IMR-90 (cell line): ENCODE measurements at places on chromosomes 7 and 10. TPM values are rescaled to one million over a fixed set of nuclear protein-coding genes. Genes with fewer than 3 reads are reported as not detected.

Gene MCM10
- 11.8 and 14.4 TPM in 2 replicates for total RNA-seq

Gene H2BK1
- not detected in 2 replicates for total RNA-seq

DNA sequence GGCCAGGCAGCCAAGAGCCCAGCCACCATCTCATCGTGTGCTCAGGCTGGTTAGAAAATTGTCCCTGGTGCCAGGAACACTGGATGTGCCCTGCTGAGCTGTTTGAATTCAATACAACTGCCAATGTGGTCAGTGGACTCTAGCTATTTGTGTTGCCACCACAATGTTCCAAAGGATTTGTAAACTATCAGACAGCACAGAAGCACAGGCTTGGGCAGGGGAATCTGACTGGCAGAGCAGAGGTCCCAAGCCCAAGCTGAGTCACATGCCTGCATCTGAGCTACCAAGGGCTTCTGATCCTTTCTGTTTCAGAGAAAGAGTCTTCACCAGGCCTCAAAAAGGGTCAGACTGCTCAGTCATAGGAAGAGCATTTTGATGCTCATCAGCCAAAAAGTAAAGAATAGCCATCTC lies 232.1 kb upstream of the SEMA3C start:
- DNase-seq, result peak; percentile 31

DNA sequence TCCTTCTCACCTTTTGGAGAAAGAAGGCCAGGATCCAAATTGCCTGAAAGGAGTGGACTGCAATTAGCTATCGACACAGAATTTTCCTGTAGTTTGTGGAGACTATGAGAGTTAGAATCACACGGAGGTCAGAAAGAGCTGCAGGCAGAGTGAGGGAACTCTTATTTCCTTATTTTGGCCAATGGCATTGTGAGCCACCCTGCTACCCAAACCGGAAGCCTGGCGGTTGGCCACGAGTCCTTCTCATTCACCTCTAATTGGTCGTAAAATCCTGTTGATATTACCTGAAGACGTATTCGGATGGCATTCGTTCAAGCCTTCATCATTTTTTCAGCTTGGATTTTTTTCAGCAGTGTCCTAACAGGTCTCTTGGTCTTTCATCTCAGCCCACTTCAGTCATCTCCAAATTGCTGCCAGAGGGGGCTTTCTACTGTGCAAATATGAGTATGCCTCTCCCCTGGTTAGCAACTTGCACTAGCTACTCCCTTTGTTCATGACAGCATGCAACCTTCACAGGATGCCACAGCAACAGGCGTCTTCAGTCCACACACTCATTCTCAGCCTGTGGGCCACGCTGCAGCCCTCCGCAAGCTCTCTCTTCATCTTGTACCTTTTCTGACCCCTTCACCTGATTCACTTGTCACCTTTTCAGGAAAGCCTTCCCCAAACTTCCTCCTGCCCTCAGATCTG lies 66.9 kb downstream of the GATA3 start:
- no peak for DNase-seq

Gene POU6F2
- not detected in 2 replicates for total RNA-seq

Gene ANXA8
- 0.83 and 0.90 TPM in 2 replicates for total RNA-seq

Gene INMT
- 1.7 and 2.2 TPM in 2 replicates for total RNA-seq

Gene PON2
- 36.2 and 49.7 TPM in 2 replicates for total RNA-seq

- DNase-seq, result no peak
These were observed 129.5 kb downstream of the KLF6 start for GRCh38 chr10:3655528-3655927.

GRCh38 chr10:70461397-70462348 lies 16.9 kb upstream of the PALD1 start:
- peak; percentile 50 for DNase-seq

Gene MYO1G
- under 0.01 TPM in 2 replicates for total RNA-seq

DNA sequence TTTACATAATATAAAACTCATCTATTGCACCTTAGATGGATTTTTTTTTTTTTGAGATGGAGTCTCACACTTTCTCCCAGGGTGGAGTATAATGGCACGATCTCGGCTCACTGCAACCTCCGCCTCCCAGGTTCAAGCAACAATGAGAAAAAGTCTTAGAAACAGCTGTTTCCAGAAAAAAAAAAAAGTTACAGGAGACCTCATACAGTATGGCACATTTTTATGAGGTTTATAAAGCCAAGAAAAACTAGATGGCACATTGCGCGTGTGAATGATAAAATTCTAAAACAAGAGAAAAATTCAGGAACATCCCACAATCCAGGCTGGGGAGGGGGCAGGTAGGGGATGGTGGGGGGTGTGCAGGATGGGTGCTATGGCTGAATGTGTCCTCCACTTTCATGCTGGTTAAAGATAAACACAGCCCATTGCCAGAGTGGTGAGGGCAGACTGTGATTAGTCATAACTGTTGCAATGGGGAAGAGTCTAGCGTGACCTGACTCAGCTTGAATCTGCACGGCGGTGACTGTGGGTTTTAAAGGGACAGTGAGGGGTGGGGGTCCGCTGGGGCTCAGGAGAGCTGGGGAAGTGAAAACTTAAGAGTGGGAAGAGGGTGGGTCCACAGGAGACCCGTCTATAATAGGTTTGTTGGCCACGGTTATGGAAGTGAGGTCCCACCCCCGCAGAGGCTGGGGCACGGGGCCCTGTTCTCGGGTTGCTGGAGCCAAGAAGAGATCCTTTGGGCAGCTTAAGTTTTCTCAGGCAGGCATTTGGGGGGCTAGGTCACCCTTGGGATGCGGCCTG lies 11.9 kb upstream of the LRRC27 start:
- peak; percentile 92 for DNase-seq

DNA sequence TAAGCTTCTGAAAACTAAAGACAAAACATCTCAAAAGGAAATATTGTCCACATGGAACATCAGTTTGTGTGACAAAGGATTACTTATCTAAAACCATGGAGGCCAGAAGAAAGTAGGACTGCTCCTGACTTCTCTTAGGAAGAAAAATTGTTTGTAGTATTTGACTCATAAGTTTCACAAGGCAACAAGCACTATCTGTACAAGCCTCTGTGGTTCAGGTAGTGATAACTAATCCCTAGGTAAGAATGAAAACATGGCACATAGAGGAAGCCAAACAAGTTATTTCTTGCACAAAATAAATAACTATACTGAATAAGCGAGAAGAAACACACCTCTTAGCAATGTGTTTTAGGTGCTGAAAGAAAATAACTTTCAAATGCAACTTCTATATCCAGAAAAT lies 30.3 kb downstream of the TFPI2 start:
- DNase-seq, result no peak

DNA sequence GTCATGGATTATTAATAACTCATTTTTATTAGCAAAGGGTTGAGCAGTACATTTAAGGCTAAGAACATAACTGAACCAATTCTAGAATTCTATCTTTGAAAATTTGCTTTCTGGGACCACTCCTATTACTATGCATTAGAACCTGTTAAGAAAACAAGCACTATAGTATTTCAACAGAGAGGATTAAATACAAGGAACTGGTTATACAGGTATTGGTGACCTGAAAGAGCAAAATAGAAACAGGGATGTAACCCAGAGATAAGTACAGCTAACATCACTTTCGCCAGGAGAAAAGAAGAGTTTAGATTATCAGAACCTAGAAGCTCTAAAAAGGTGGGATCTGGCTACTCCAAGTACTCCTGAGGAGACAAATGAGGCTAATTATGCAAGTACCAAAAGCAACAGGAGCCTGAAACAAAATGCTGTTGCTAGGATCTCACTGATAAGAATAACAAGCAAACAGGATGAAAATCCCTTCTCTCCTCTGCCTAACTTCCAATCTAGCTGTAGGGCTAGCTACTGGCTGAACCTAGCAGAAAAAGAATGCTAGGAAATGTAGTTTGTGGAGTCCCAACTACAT lies 32.1 kb upstream of the ELAPOR2 start:
- no peak for DNase-seq

Gene XRCC2
- total RNA-seq, result 3.6 and 5.6 TPM in 2 replicates

- no peak for DNase-seq
These were observed 893.0 kb downstream of the NRG3 start for GRCh38 chr10:82768040-82768439.

DNA sequence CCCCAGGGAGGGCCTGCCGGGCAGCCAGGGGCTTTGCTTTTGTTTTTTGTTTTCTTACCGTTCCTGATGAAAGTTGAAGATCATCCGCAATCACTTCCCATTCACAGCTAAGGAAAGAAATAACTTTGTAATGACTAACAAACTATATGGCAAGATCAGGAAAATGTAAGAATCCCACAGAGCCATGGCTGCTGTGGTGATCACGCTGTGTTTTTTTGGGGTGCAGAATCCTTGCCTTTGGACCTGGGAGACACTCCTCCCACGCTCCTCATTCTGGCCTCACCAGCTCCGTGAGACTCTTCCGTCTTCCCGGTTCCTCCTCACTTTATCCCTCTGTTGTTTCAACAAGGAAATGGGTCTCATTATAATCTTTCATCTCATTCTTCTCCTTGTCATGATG lies 443.0 kb upstream of the MGMT start:
- no peak for DNase-seq
